ENCODE measurements at places on chromosomes 2 and 18.
A peak's percentile ranks its signal among the peaks of the same experiment; 100 is the strongest.

DNA sequence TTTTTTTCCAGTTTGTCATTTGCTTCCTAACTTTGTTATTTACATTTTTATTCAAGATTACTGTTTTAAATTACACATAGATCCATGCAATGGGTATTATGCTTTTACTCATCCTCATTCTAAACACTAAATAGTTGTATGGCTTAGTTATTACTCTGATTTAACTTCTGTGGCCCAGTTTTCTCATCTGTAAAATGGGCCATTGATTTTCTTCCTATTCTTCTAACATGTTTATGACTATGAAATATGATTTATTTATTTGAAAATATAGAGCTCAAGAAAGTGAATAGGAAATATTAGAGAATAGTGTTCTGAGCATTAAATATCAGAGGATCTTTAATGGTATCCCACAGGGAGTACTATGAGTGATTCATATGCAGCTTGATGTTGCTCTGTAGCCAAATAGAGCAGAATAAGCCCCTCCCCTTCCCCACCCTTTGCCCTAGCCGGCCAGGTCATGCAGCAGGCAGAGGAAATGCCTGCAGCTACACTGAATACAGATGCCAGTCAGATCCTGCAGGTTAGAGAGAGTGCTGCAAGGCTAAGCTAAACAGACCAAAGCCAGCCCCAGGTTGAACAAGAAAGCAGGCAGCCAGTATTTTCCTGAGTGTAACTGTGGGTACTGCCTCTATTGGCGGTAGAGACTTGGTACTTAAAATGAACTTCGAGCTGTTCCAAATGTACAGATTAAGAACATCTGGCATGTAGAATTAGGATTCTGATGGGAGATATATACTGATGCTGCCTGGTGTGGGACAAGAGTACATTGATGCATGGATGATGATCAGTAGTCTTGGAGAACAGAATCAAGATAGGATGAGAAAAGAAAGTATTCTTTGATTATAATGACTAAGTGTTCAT lies 11.7 kb upstream of the ACYP2 start:
- DNase-seq: peak; percentile 92

GRCh38 chr2:241034490-241035141 lies 36.2 kb downstream of the SNED1 start:
- DNase-seq: no peak

DNA sequence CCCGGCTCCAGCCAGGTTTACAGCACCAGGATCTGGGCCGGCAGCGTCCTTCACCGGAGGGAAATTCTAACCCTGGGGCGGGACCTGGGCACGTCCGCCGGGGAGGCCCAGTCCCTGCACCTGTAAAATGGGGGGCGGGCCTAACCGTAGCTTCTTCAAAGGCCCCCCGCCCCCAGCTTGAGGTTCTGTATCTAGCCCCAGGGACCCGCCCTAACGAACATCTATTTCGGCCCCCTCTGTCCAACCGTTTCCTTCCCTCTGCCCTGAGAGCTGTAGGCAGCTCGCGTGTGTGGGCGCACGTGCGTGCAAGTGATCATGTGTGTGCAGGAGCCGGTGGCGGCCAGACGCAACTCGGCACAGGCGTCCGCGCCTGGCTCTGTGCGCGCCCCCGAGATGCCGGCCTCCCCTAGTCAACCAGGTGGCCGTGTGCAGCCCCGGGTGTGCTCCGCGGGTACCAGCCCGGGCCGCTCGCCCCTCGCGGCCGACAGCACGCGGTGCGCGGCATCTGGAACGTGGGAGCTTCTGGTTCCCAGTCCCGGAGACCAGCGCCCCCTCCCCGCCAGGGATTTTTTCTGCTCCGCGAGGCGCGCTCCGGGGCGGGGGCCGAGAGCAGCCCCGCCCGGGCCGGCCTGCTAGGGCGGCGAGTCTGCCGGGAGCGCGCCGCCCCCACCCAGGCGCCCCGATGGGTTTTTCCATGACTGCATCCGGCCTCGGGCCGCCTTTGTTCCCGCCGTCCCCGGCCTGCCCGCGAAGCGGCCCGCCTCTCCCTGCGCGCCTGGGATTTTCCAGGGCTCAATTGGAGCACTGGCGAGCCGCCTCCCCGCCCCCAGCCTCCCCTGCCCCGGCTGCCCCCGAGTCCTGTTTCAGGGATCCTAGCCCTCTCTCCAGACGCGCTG lies 21.2 kb downstream of the TEX44 start:
- DNase-seq: peak; percentile 86

- DNase-seq: no peak
Measured at GRCh38 chr2:102425441-102426132, 2.6 kb downstream of the IL18RAP start.
